Adrenal gland (tissue), 19 donors: ENCODE measurements at places on chromosomes 12 and 14. TPM values are rescaled to one million over a fixed set of nuclear protein-coding genes. Genes with fewer than 3 reads are reported as not detected.

DNAAF2 gene
- 10.2 TPM for total RNA-seq

DNA sequence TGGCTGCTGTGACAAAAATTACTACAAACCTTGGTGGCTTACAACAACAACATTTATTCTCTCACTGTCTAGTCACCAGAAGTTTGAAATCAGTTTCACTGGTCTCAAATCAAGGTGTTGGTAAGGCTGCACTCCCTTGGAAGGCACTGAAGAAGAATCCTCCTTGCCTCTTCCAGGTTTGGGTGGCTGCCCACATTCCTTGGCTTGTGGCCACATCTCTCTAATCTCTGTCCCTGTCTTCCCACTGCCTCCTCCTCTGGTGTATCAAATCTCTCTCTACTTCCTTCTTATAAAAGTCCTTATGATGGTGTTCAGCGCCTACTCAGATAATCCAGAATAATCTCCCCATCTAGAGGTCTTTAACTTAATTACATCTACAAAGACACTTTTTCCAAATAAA lies 31.0 kb downstream of the PLCZ1 start:
- H3K27ac ChIP-seq, result no peak overlapping the region
- no peaks in the 10 kb centered on the region for H3K4me1 ChIP-seq
- H3K36me3 ChIP-seq, result no peaks in the 10 kb centered on the region

SYT10 gene
- not detected for total RNA-seq

DNA sequence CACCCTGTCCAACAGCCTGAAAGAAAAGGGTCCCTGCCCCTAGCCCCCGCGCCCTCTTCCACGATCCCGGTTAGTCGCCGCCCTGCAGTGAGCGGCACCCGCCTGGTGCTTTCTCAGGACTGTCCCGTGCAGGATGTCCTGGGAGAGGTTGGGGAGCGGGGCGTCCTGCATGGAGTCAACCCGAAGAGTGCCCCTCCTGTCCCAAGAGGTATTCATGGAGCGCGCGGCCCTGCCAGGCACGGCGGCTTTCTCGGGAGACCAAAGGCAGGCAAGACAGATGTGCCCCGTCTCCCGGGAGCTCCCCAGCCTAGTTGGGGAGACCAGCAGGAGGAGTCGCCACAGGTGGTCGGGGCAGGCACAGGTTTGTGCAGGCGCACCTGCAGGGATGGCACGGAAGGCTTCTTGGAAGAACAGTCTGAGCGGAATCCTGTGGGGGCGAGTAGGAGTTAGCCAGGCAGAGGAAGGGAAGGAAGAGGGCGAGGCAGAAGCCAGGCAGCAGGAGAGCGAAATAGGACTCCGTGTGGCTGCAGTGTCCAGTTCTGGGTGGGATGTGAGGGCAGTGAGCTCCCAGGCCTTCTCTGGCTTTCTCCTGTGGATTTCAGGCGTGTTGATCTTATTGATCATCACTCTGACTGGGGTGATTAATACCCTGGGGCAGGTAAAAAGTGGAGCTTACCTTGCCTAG lies 723 bp downstream of the SIVA1 start:
- H3K4me1 ChIP-seq, result peaks cover 26% of the 10 kb centered on the region
- peaks cover 34% of the 10 kb centered on the region for H3K36me3 ChIP-seq
- H3K27me3 ChIP-seq, result no peaks in the 10 kb centered on the region
- peak overlapping the region; percentile 70 for H3K4me3 ChIP-seq
- H3K27ac ChIP-seq, result peak overlapping the region; percentile 72
- no peak for DNase-seq

- H3K36me3 ChIP-seq, result no peaks in the 10 kb centered on the region
- H3K4me3 ChIP-seq, result no peak overlapping the region
- H3K27ac ChIP-seq, result no peak overlapping the region
Observed at GRCh38 chr14:25180221-25180620, 130.3 kb upstream of the STXBP6 start.

- DNase-seq, result no peak
- no peak overlapping the region for H3K4me3 ChIP-seq
- no peaks in the 10 kb centered on the region for H3K4me1 ChIP-seq
Observed at GRCh38 chr14:75476274-75476995, 45.8 kb upstream of the BATF start.

WSCD2 gene
- 0.95 TPM for total RNA-seq

TUNAR gene
- total RNA-seq, result not detected

DNA sequence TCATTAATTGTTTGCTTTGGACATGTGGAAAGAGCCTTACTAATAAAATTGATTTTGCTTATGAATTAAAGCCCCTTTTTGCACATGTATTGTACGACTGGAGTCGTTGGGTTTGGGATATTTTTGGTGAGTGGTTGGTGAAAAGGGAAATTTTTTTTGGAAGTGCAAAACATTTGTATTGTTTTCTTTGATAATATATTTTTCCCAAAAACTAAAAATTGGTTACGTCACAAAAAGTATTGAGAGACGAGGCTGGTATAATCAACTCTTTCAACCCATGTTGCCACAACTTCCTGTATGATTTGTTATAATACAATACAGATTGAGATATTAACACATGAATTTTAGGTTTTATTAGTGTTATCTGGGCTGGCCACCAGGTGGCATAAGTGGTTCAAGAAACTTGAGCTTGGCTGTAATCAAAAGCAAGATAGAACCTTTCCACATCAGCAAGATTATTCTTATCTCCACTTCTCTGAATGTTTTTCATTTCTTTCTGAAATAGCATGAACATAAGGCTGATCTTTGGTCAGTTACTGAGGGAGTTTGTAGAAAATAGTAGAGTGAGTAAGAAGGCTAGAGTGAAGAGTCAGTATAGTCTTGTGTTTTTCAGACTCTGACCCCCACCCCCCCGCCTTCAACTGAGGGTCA lies 8.7 kb downstream of the NGDN start:
- no peak overlapping the region for H3K4me3 ChIP-seq
- H3K4me1 ChIP-seq, result no peaks in the 10 kb centered on the region
- peaks cover 48% of the 10 kb centered on the region for H3K36me3 ChIP-seq

HRK gene
- 0.19 TPM for total RNA-seq

CLBA1 gene
- 7.5 TPM for total RNA-seq

- H3K36me3 ChIP-seq, result no peaks in the 10 kb centered on the region
- H3K4me3 ChIP-seq, result no peak overlapping the region
- peaks cover 51% of the 10 kb centered on the region for H3K4me1 ChIP-seq
- DNase-seq, result peak; percentile 73
Observed at GRCh38 chr12:27293463-27293862, 39.2 kb upstream of the BMAL2 start.
